ENCODE measurements at places on chromosomes 4 and X.
A peak's percentile ranks its signal among the peaks of the same experiment; 100 is the strongest.

DNA sequence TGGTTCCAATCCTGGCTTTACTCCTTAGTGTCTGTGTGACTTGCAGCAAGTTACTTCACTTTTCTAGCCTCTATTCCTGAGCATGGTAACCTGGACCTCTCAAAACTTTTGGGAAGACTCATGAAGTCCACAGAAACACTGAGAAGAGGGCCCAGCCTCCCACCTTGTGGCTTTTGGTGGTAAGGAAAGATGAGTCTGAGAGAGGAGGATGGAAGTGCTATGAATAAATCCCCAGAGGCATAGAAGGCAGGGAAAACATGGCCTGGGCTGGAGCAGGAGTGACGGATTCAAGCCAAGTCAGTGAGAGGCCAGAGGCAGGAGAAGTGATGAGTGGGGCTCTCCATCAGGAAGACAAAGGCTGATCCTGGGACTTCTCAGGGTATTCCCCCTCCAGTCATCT, 10.9 kb upstream of the MAGEA4 start:
- DNase-seq, result no peak

DNA sequence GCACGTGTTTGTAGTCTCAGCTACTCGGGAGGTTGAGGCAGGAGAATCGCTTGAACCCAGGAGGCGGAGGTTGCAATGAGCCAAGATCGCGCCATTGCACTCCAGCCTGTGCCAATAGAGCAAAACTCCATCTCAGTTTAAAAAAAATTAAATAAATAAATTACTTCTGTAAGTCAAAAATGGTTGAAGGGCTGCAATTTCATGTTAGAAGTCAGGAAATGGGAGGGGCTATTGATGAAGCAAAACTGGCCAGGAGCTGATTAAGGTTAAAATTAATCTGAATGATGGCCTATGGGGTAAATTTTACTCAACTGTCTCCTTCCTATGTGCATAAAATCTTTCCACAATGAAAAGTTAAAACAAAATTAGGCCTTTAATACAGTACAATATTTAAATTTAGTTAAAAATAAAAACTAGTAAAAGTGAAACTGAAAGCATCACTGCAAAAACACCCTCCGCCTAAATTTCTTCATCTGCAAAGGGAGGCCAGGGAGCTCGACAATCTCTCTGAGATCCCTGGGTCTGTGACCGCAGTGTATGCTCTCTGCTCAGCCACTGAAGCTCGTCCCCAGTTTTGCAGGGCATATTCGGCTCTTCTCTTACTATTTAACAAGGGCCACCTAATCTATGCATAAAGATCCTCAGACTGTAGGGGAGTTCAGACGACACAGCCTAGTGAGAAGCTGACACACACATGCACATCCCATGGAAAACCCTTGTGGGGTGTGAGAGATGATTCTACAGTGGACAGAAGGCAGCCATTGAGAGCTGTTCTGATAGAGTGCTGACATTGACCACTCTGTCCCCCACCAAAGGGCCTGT, 57.2 kb downstream of the IRF2 start:
- DNase-seq, result peak; percentile 83

GRCh38 chrX:24902806-24903205, 113.0 kb downstream of the ARX start:
- DNase-seq, result no peak

- no peak for DNase-seq
These were observed 952.7 kb upstream of the SLIT2 start for GRCh38 chr4:19298998-19299397.

GRCh38 chr4:54402880-54403480, 173.9 kb downstream of the PDGFRA start:
- no peak for DNase-seq

GRCh38 chr4:182567119-182567518, 323.9 kb downstream of the TENM3 start:
- no peak for DNase-seq

DNA sequence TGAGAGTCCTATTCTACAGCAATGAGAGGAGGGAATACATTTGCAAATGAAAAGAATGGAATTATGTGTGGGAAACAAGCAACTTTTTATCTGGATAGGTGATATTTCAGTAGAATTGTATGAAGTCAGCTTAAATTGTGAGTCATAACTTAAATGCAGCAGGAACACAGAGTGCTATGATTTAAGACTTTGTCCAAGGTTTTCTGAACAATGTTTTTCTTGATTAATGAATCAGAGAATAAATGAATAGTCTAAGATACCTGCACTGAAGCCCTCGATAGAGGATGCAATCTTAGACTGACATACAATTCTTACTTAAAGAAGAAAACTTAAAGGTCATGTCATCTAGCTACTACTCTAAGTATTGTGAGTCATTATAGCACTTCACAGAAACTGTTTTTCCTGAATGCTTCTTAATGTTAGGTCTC, 8.0 kb downstream of the ARHGEF38 start:
- no peak for DNase-seq

GRCh38 chr4:84496331-84496705, 2.8 kb downstream of the NKX6-1 start:
- peak; percentile 40 for DNase-seq
